ENCODE measurements at places on chromosomes 2 and 18.

- DNase-seq, result no peak
Observed at GRCh38 chr2:240781471-240782220, 38.4 kb downstream of the KIF1A start.

- DNase-seq, result no peak
Observed at GRCh38 chr2:202056611-202057010, 16.4 kb upstream of the KIAA2012 start.

DNA sequence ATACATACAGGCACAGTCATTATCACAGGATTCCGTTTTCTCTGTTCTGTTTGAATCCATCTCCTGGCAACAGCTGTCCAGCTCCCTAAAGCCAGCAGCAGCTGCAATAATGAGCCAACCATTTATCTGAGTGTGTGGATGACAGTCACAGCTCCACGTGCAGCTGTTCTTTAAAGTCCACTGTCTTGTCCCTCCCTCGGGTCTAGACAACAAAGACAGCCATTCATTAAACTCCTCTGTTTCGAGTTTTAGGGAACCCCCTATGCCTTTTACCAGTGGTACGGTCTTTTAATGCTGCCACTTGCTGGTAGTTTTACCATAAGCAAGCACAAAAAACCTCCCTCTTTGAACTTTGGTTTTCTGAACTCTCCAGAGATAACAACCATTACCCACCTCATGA, 16.0 kb upstream of the MSGN1 start:
- no peak for DNase-seq

DNA sequence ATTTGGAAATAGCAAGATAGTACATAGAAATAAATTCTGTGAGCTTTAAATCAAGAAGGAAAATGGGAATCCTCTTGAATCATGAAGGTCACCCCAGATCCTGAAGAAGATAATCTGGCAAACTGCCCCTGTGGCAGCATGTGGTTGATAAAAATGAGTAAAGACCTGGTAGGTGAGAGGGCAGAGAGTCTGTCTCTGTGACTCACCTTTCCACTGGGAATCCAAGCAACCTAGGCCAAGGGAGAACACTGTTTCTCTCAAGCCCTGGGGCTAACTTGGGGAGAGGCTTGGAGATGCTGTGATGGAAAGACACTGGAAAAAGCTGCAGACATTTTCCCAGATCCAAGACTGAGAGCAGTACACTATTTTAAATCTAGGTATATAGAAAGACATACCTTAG, 185.8 kb upstream of the CNTNAP5 start:
- DNase-seq, result no peak

Measured in activated CD4-positive, alpha-beta T cell treated with anti-CD3 and anti-CD28 coated beads for 36 hours (primary cell).